ENCODE measurements at places on chromosomes 5 and 9. TPM values are rescaled to one million over a fixed set of nuclear protein-coding genes. Genes with fewer than 3 reads are reported as not detected.

Gene UNC13B
- total RNA-seq, result 10.8 TPM

Gene FOXD1
- 19.4 TPM for total RNA-seq

Gene WDR31
- total RNA-seq, result 0.96 TPM

Gene TAF1L
- total RNA-seq, result not detected

Gene CAMK2A
- 0.69 TPM for total RNA-seq

Gene NR5A1
- 0.17 TPM for total RNA-seq

Gene FBP2
- total RNA-seq, result not detected

Gene PRSS3
- 8.7 TPM for total RNA-seq

Gene PCDHGA8
- 0.02 TPM for total RNA-seq

Gene SLC45A2
- not detected for total RNA-seq

Gene ADAMTSL2
- not detected for total RNA-seq

Gene CDC14B
- 12.9 TPM for total RNA-seq

Gene SPATA31D3
- not detected for total RNA-seq

Gene CBY3
- not detected for total RNA-seq

Gene C5orf52
- not detected for total RNA-seq

Gene BAAT
- total RNA-seq, result 0.31 TPM

Gene PFN3
- total RNA-seq, result not detected

Gene FAM169A
- 6.2 TPM for total RNA-seq

Gene SMIM33
- total RNA-seq, result not detected

Gene SVEP1
- total RNA-seq, result 1.7 TPM

Gene CAVIN4
- 0.32 TPM for total RNA-seq
